GM04503 (cell line): ENCODE measurements at places on chromosomes 13 and 19.

DNA sequence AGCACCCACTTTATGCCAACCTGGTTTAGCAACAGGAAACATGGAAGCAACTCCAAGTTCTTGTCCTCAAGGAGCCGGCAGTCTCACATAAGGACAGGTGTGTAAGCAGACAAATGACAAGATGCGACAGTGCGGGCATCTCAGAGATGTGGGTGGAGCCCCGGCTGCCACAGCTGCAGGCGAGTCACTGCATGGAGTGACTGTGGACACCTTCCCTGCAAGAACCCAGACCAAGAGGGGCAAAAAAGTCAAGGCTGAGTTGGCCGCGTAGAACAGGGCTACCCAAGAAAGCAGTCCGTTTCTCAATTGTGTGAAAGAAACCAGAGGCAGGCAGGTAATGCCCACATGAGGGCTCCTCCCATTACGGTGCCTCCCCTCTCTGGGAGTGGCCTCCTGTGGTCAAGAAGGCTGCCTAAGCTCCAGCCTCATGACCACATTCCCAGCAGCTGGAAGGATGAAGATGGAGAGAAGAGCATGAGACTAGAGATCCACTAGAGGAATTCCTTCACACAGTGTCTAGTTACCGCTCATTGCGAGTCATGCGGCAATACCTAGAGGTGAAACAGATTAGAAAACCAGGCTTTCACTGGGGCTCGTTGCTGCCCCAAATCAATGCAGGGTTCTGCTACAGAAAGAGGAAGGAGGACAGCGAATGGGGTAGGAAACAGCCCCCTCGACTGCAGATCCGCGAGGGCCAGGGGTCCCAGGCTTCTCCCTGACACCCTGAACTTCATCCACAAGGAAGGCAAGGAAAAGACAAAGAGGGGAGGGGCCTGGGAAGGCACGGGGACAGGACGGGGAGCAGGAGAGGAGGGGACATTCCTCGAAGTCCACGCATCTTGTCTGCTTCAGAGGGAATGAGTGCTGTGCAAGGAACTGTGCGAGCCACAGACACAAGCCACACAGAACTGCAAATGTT, 80.2 kb downstream of the SPACA7 start:
- DNase-seq = no peak

DNA sequence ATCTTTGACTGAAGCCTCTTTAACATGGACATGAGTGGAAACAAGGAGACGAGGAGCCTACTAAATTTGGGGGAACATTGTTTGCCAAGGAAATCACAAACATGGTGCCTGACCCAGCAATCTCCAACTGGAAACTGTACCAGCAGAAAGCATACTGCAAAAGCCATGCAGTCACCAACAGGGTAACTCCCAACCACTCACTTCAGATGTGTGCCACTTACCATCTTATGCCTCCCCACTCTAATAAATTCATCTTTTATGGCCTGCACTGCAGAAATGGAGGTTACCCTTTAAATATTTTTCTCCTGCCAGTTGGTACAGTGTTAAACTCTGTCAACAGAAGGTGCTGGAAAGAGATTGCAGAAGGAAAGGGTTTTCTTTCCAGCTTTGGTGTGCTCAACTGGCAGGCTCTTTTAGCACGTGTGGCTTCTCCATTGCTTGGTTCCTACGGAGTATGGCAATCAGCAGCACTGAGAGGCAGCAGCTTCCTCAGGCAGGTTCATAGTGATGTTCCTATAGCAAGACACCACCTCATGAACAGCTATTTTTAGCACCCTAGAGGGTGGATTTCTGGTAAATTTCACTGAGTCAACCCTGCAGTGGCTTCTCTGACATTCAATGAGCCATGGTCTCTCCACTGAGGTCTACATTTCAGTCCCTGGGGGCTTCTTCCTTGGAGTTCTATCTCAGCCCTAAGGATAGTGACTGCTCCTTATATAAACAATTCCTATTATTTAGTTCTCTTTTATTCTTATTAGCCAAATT, 21.4 kb downstream of the MIR17HG start:
- DNase-seq = no peak

- DNase-seq = no peak
These were observed 192.1 kb upstream of the TSC22D1 start for GRCh38 chr13:44768239-44768638.

DNA sequence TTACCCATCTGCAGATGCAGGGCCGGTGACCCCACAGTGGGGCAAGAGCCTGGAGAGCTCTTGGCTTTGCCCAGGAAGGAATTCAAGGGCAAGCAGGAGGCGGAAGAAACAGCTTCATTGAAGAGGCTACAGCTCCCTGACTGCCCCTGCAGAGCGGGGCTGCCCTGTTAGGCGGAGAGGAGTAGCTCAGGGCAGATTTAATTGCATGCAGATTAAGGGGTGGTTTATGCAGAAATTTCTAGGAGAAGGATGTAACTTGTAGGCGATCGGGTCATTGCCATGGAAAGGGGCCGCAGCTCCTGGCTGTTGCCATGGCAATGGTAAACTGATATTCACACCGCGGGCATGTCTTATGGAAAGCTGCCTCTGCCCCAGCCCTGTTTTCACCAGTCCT, 94.1 kb downstream of the ATP11A start:
- no peak for DNase-seq

DNA sequence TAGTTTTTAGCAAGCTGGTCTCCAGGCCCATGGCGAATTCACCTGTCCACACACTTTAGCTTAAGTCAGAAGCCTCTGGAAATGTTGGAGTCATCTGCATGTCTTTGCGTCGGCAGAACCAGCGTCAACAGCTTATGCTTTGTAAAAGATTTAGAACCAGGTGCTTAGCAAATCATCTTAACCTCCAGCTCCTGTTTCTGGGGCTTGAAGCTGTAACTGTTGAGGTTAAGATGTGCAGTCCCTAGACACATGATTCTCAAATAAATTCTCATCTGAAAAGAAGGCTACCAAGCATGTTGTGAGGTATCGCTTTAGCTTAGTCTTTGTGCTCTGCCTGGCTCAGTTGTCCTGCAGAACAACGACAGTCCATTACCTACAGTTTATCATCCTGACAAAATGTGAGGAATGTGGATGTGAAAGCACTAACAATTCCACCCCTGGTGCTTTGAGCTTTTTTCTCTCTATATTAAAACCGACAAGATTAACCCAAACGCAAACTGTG, 4.4 kb downstream of the EFNB2 start:
- no peak for DNase-seq

DNA sequence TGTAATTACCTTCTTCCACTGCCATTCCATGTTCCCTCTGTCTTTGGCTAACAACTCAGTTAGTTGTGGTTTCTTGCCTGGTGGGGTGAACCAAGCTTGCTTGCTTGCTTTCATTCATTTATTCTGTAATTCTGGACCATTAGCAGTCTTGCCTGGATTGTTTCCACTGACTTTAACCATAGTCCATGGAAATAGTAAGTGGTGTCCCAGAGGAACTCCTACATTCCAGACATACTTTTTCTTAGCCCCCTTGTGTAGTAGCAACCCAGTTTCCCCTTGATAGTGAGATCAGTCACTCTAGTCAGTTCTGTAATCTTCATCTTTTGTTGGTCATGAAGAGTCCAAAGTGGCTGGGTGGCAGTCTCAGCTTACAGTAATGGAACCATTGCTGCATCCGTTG, 23.2 kb downstream of the PDS5B start:
- no peak for DNase-seq

GRCh38 chr19:925526-926322, at the start of gene ARID3A:
Gene ARID3A, plus strand, starts transcription at chr19:926035. Its CDS starts 3,494 bp downstream, at chr19:929529.
- peak; percentile 40 for DNase-seq

- DNase-seq = no peak
These were observed 8.9 kb upstream of the ELF1 start for GRCh38 chr13:41028051-41028450.

GRCh38 chr19:9793071-9793591, 24.6 kb upstream of the ZNF846 start:
- no peak for DNase-seq

DNA sequence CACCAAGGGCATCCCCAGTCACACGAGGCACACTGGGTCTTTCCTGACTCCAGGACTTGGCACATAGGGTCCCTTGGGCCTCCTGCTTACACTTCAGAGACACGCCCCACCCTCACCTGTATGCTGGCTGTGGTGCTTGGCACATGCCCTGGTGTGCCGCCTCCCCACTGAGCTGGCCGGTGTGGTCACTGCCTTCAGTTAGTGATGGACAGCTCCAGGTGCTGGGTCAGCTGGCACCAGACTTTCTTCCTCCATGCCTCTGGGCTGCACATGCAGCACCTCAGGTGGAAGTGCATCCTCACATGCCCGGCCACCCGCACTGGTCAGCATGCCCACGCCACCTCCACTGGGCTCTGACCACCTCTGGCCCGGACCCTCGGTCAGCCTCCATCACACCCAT, 52.9 kb downstream of the KLF2 start:
- no peak for DNase-seq

GRCh38 chr19:33904681-33905080, 108.0 kb downstream of the KCTD15 start:
- no peak for DNase-seq

DNA sequence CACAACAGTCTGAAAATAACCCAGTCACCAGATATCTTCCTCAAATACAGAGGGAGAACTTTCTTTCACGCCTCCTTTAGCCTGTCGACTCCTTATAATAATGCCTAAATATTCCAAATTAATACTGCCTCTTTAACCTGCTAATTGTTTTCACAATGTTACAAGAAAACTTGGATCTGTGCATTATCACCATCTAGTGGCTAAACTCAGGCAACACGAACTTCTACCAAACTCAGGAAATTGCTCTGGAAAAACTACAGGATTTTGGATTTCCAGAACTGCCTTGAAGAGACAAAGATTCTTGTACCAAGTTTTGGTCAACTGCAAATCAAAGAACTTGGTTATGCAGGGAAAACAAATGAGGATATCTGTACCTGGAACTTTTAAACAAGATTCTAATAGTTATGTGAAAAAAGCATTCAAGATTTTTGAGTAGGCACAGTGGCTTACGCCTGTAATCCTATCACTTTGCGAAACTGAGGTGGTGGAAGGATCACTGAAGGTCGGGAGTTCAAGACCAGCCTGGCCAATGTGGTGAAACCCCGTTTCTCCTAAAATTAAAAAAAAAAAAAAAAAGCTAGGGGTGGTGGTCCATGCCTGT, 10.8 kb downstream of the CLN5 start:
- DNase-seq = no peak

GRCh38 chr19:45475537-45476291, 7.9 kb downstream of the FOSB start:
- DNase-seq = no peak

GRCh38 chr19:4360641-4361151, 17.3 kb downstream of the MPND start:
- no peak for DNase-seq

- DNase-seq = no peak
These were observed 2.7 kb downstream of the LILRB5 start for GRCh38 chr19:54254195-54254906.

DNA sequence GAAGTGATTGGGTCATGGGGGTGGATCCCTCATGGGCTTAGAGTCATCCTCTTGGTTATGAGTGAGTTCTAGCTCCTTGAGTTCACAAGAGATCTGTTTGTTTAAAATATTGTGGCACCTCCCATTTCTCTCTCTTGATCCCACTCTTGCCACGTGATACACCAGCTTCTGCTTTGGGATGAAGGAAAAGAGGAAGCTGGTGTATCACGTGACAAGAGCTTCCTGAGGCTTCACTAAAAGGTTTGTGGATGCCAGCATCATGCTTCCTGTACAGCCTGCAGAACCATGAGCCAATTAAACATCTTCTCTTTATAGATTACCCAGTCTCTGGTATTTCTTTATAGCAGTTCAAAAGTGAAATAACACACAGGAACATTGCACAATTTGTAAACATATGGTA, 352.5 kb upstream of the ATXN8OS start:
- no peak for DNase-seq

- DNase-seq = no peak
These were observed 1426.8 kb downstream of the SLITRK5 start for GRCh38 chr13:89097994-89098393.

DNA sequence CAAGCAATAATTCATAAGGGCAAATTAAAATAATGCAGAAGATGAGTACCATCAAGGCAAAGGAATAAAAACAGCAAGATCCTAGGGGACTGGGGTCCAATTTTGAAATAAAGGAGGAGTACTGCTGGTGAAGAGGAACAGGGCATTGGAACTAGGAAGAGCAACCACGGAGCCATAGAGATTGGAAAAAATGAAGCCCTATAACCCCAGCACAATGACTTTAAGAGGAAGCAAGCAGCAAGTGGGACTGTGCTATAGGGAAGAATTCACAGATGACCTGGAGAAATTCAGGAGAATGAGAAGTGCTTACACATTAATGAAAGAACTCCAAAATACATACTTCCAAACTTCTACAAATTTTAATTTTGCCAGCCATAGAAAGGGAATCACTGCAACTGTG, 44.9 kb upstream of the ITM2B start:
- DNase-seq = no peak

GRCh38 chr19:29378543-29379080, 147.2 kb upstream of the VSTM2B start:
- no peak for DNase-seq

DNA sequence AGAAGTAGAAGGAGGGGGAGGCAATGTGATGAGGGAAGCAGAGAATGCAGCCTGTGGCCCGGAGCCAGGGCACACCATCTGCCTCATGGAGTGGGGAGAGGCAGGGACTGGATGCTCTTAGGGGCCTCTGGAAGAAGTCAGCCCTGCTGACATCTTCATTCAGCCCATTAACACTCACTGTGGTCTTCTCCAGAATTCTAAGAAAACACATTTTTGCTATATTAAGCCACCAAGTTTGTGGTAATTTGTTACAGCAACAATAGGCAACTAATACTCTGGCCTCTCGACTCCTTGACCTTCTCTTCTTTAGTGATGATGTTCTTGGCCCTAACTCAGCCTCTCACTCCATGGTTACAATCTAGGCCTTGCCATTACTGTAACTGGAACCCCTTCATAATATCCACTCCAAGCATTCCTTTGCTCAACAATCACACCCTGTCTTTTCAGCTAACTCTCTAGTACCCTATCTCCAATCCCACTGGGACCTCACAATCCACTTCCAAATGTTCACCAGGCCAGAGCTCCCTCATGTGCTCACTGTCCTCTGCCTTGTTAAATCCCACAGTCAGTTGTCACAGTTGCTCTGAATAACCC, 98.5 kb downstream of the MIPEP start:
- DNase-seq = peak; percentile 99

GRCh38 chr13:94251831-94252608, 227.5 kb downstream of the DCT start:
- peak; percentile 37 for DNase-seq

- no peak for DNase-seq
These were observed 117.1 kb upstream of the USP29 start for GRCh38 chr19:57002710-57003109.

DNA sequence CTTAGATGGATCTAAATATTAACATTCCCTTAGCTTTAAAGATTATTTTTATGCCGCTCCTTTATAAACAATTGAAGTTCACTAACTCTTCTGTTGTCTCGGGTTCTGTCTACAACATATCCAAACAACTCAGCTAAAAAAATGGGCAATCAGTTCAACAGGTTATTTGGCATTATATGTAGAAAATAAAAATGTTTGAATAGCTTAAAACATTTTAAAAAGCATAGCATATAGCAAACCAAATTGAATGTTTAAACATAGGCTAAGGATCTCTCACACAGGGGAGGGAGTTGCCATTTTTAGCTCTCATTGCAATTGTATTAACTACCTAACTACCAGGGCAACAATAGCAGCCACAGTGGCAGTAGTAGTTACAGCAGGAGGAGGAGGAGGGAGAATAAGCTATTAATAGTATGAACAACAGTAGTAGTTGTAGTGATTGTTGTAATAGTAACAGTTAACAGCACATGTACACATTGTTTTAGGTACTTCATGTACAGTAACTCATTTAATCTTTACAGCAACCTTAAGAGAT, 404.2 kb downstream of the KCNRG start:
- DNase-seq = no peak
